ENCODE measurements at places on chromosomes 5 and 9.

DNA sequence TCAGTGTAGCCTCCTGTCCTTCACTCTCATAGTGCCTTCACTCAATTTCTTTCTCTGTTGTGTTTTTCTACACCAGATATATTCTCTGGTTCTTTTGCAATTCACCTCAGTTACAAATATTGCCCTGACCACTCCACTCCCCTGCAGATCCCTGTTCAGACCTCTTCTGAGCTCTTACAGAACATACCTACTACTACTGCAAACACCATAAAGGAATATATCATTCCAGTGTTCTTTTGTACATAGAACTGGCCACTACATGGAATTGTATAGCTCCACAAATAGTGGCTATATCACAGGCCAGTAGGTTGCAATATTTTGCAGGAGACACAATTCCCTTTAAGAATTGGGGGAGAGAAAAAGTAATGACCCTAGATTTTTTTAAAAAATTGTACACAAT lies 21.0 kb downstream of the ALDH1A1 start:
- no peak for DNase-seq

GRCh38 chr9:29685531-29685930 lies 2112.2 kb upstream of the C9orf72 start:
- no peak for DNase-seq

- DNase-seq: no peak
These were observed 97.3 kb upstream of the SPATA31C2 start for GRCh38 chr9:88235615-88236014.

- DNase-seq: no peak
These were observed 77.5 kb downstream of the SLC1A3 start for GRCh38 chr5:36683821-36684434.

- DNase-seq: no peak
These were observed 27.9 kb downstream of the FOXD1 start for GRCh38 chr5:73420666-73421065.

- no peak for DNase-seq
These were observed 7.4 kb downstream of the MEF2C start for GRCh38 chr5:88875341-88876234.

- DNase-seq: no peak
These were observed 37.3 kb downstream of the SARDH start for GRCh38 chr9:133700819-133701320.

DNA sequence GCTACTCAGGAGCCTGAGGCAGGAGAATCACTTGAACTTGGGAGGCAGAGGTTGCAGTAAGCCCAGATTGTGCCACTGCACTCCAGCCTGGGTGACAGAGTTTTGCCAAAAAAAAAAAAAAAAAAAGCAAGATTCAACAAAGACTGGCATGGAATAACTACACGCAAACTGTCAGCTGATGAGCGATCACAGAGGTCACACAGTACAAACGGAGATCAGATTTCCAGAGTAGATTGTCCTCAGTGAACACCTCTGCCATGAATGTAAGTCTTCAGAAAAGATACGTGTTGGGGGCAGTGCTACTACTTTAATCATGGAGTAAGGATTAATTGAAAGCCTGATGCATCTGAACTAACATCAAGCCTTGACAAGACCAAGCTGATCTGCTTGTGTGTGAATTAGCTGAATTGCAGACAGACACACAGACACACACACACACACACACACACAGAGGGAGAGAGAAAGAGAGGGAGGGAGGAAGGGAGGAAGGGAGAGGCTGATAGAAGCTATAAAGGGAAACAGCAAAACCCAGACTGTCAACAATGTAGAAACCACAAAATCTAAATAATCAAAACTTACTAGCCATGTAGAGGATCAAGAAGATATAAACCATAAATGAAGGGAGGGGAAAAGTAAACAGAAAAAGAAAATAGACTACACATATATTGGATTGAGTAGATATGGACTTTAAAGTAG lies 222.9 kb upstream of the ZNF462 start:
- no peak for DNase-seq

- DNase-seq: no peak
These were observed 85.4 kb upstream of the PRRC1 start for GRCh38 chr5:127431977-127432585.
